Skeletal muscle cell (primary cell): ENCODE measurements at places on chromosomes 2 and 18.

DNA sequence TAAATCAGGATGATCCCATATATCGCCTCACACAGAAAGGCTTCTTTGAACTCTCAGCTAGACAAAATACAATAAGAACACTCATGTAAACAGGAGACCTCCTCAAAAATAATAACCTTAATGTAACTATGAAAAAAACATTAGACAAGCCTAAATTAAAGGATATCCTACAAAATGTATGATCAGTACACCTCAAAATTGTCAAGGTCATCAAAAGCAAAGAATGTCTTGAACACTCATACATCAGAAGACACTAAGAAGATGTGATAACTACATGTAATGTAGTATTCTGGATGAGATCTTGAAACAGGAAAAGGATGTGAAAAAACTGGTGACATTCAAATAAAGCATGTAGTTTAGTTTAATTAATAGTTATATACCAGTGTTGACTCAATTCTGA lies 616.8 kb upstream of the ZEB2 start:
- no peak for DNase-seq

- no peak for DNase-seq
Observed at GRCh38 chr18:37667836-37668235, 102.2 kb upstream of the CELF4 start.

- no peak for DNase-seq
Observed at GRCh38 chr2:141957321-141957720, 173.5 kb downstream of the LRP1B start.

DNA sequence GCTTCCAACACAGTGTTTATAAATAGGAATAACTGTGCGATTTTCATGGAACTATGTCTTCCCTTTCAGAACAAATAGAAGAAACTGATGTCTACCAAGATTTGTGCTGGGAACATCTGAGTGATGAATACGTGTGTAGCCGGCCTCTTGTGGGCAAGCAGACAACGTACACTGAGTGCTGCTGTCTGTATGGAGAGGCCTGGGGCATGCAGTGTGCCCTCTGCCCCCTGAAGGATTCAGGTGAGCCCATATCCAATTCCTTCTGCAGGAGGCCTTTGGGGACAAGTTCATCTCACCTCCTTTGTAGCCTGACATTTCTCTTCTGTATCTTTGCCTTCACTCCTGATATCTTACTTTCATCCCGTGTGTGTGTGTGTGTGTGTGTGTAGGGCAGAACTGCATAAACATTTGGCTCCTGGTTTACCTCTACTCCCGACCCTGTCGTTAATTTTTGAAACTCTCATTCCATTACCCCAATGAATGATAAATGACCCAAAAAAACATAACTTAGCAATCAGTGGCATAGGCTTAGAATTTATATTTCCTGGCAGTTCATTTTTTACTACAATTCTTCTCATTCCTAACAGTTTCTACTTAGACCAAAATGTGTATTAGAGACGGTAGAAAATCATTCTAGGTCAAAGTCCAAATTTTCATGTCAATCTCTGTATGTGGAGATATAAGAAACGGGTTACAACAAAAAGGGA lies 111.0 kb upstream of the RASGRP3 start:
- DNase-seq = no peak

DNA sequence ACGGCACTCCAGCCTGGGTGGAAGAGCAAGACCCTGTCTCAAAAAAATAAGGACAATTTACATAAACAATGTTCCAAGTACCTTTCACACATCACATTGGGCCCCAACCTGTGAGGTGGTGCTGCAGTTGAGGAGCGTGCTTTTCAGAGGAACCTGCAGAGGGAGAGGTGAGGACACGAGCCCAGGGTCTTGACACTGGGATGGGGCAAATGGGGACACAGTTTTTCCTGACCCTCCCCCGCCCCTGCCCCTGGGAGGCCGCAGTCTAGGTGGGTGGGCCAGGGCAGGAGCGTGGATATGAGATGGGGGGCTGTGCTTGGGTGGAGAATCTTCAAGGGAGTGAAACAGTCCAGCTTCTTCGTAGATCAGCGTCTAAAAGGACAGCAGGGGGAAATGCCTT lies 112.9 kb downstream of the SEPTIN10 start:
- DNase-seq = no peak

DNA sequence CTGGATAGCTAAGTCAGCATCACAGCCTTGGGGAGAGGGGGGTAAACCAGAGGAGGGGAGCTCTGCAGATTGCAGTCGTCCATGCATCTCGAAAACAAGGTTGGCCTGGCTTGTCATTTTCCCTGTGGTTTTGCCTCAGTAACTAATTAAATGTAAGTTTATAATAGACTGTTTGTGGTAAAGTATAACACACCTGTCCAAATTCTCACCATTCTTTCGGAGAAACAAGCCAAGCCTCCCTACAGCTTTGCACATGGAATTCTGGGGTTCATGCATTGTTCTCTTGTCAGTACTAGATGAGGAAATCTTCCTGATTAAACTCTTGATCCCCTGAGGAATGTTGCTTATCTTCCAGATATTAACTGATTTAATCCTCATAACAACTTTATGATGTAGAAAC lies 1065.2 kb upstream of the FAM98A start:
- DNase-seq = no peak

- no peak for DNase-seq
Observed at GRCh38 chr2:96608469-96609455, 29.4 kb downstream of the KANSL3 start.

DNA sequence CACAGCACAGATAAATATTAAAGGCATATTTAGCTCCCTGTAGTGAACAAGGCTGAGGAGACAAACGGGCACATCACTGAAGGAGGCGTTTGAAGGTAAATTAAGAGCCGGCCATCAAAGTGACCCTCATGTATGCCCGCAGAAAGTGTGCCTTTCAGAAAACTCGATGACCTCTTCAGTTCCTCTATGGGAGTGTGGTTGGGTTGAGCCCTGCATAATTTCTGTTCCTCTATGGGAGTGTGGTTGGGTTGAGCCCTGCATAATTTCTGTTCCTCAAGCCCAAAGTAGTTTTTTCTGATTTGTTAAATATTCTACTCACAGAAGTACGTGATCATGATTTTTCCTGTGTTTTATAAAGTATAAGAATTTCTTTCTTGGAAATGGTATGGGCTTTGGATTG lies 568.5 kb downstream of the TSN start:
- DNase-seq = no peak

DNA sequence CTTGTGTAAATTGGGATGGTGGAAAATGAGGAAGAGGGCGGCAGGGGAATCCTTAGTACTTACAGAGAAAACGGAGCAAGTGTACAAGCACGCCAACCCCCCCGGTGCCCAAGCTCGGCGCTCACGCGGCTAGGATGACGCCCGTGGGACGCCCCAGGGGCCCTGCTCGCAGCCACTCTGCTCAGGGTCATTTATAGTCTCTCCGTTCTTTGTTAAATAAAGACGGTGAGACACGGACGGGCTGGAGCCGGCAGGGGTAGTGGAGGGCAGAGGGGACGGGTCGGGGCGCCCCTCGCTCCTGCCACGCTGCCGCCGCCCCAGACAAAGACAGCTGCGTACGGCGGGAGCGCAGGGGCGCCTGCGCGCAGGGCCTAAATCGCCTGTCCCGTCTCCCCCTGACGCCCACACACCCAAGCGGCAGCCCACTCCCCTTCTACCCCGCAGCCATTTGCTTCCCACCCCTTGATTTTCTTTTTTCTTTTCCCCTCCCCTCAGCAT lies 37.8 kb downstream of the PCBP1 start:
- DNase-seq = no peak

DNA sequence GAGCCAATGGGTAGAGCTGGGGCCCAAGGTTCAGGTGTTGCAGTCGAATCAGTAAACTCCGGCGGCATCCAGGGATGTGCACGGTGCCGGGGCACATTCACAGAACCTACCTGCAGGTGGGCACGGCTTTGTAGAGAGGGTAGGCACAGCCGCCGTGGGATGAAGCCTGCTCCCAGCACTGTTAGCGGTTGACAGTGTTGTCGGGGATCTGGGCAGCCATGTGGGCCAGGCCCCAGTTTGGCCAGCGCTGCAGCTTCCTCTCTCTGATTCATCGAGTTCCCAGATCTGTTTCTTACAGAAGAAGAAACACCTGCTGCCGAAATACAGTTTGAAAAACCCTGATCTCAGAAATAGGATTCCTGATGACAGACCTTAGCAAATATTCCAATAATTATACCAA lies 274.8 kb downstream of the AGAP1 start:
- DNase-seq = no peak

- DNase-seq = no peak
Observed at GRCh38 chr2:240482141-240482540, 46.7 kb downstream of the GPC1 start.

GRCh38 chr2:128689971-128690370 lies 371.3 kb upstream of the HS6ST1 start:
- DNase-seq = no peak

DNA sequence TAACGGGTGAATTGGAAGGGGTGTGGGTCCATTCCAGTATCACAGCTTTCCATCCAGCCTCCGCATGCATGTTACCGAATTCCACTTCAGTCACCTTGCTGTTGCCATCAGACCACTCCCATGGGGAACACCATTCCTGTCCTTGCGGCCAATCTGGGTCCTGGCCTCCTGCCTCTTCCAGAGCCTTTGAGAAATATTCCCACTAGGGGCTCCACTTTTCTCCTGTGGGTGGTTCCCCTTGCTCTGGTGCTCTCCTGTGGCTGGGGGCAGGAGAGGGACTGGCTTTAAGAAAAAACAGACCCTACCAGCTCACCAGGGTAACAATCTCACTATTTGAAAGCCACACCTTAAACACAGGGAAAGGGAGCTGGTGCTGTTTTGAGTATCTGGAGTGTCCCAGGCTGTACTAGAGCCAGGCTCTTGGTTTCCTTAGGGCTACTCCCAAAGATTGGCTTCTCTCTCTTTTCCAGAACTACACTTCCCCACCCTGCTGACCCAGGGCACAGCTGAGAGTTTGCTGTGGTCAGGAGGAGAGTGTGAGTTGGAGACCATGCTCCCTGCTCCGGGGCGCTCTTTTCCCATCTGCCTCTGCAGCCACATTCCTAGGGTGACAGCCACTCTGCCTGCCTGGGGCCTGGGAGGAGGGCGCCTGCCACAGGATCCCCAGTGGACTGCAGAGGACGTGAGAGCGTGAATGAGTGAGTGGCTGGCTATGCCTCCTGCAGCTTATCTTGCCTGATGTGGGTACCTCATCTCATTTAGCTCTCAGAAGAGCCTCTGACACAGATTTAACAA lies 460.8 kb upstream of the HS6ST1 start:
- DNase-seq = no peak

DNA sequence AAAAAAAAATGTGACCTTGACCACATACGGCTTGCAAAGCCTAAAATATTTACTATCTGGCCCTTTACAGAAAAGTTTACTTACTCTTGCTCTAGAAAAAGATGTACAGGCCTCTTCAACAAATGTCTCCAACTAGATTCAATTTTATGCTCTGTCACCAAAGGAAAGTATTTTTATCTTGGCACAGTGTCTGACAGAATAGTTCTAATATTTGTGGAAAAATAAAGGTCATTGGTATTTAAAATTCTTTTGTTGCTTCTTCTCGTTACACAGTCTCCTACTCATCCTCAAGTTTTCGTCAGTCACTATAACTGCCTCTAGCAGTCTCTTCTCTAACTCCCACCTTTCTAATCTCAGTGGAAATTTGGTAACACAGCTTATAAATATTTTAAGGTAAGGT lies 1.4 kb downstream of the RBKS start:
- DNase-seq = no peak

- no peak for DNase-seq
Observed at GRCh38 chr18:67428158-67428557, 88.4 kb downstream of the DSEL start.

- DNase-seq = no peak
Observed at GRCh38 chr2:239660390-239661230, 259.8 kb upstream of the HDAC4 start.

- DNase-seq = no peak
Observed at GRCh38 chr18:13280070-13280795, 61.7 kb downstream of the LDLRAD4 start.

- no peak for DNase-seq
Observed at GRCh38 chr2:200367155-200367554, 60.7 kb downstream of the SPATS2L start.

GRCh38 chr2:201182650-201183364 lies at the start of gene CASP10:
CASP10 (plus strand) TSS chr2:201183141; CDS start chr2:201185778, 2,637 bp downstream.
- no peak for DNase-seq

GRCh38 chr2:236875906-236876505 lies 209.7 kb upstream of the COPS8 start:
- DNase-seq = no peak

- DNase-seq = no peak
Observed at GRCh38 chr2:168009900-168010299, 237.5 kb downstream of the STK39 start.

DNA sequence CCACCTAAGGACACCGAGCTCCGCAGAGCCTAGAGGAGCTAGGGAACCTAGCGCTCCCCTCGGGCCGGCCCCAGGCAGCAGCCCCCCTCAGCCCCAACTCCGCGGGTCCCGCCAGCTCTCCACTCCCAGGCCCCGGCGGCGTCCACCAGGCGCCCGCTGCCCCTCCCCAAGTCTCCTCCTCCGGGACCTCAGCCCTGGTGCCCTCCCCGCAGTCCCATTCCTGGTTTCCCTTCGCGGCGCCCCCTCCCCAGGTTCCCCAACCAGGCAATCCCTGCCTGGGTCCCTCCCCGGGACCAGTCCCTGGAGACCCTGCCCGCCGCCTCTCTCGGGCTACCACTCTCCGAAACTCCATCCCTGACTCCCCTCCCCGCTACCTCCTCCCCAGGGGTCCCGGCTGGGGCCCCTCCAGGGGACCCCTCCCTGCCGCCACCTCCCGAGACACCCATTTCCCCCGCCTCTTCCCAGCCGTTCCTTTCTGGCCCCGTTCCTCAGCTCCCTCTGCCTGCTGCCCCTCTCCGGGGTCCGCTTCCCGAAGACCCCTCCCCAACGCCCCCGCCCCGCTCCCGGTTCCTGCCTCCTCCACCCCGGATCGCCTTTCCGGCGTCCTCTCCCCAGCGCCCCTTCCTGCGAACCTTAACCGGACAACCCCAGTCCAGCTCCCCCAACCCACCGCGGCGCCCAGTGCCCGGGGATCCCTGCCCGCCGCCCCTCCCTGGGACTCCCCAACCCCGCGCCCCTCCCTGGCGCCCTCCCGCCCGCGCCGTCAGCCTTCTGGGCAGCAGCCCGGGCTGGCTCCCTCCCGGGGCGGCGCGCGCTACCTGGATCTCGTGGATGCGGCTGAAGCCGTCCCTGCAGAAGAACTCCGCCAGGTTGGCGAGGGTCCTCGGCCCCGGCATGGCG lies 678 bp downstream of the CYP27C1 start:
- DNase-seq = no peak

GRCh38 chr18:58196881-58197872 lies 153.2 kb downstream of the NEDD4L start:
- no peak for DNase-seq

- no peak for DNase-seq
Observed at GRCh38 chr2:156323754-156324153, 8.8 kb downstream of the NR4A2 start.

GRCh38 chr2:72142570-72143440 lies 4.9 kb downstream of the CYP26B1 start:
- no peak for DNase-seq

GRCh38 chr2:237315170-237315828 lies 98.7 kb downstream of the COL6A3 start:
- DNase-seq = peak; percentile 87
